ENCODE measurements at places on chromosomes 1 and 21.

GRCh38 chr1:116945996-116946395 lies 36.3 kb downstream of the PTGFRN start:
- DNase-seq, result no peak

DNA sequence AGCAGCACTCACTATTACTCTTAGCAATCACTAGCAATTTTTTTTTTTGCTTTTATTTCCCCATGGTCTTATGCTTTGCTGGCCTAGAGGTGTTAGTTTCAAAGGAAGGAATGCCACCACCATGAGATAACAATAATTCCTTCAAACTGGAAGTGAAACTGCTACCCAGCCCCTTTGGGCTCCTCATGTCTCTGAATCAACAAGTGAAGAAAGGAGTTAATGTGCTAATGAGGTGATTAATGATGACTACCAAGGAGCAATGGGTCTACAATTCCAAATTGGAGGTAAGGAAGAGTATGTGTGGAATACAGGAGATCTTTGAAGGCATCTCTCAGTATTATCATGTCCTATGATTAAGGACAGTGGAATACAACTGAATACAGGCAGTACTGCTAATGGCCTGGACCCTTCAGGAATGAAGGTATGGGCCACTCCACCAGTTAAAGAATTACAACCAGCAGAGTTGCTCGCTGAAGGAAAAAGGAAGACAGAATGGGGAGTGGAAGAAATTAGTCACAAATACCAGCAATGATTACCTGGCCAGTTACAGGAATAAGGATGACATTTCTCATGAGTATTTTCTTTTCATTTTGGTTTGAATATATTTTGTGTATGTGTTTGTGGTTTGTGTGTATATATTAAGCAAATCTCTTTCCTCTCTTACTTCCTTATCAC lies 652.9 kb downstream of the ADGRL2 start:
- DNase-seq, result no peak

DNA sequence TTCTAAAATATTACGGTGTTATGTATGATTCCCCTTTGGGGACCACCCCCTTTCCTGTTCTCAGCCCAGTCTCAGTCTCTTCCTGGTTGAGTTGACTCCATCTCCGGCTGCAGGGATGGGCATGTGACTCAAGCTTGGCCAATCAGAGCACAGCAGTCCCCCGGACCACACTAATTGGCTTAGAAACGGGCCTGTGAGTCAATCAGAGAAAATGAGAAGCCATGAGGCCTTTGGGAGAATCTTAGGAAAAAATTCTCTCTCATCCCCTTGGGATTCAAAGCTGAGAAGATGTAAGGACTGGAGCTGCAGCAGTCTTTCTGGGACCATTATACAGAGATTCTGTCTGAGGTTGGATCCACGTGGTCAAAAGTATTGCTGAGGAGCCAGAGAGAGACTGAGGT lies 10.7 kb upstream of the FHAD1 start:
- DNase-seq, result no peak

- DNase-seq, result no peak
Observed at GRCh38 chr1:1537626-1538250, 2.7 kb downstream of the TMEM240 start.

DNA sequence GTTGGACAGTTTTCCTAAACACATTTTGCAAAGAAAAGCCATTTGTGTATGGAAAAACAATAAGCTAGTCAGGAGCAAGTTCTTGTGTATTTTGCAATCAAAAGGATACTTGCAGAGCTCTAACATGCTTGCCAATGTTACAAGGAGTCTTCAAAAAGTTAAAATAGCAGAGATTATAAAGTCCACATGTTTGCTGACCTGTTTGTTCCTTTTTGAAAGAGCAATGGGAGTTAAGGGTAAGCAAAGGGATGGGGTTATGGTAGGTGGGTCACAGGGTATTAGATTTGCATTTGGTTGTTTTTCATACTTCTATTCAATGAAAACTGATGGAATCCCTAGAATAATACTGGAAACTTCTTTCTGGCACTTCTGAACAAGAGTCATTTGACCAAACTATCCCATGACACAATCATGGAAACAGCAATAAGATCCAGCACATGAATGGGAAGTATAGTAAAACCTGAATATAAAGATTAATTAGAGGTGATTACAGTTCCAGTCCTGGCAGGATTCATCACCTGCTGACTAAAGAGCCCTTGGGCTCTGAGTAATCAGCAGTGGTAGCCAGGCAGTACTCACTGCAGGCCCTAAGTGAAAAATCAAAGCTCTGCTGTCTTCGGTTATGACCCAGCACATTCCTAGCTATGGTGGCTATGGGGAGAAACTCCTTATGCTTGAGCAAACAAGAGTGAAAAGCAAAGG lies 27.1 kb upstream of the ZC3H11B start:
- no peak for DNase-seq

- DNase-seq, result no peak
Observed at GRCh38 chr21:34052171-34052570, 21.2 kb upstream of the MRPS6 start.

GRCh38 chr1:9275161-9275560 lies 17.5 kb upstream of the SPSB1 start:
- no peak for DNase-seq

GRCh38 chr1:59879574-59879973 lies 47.0 kb downstream of the CYP2J2 start:
- DNase-seq, result peak; percentile 65

GRCh38 chr21:24955275-24955961 lies 651.9 kb downstream of the MRPL39 start:
- no peak for DNase-seq

DNA sequence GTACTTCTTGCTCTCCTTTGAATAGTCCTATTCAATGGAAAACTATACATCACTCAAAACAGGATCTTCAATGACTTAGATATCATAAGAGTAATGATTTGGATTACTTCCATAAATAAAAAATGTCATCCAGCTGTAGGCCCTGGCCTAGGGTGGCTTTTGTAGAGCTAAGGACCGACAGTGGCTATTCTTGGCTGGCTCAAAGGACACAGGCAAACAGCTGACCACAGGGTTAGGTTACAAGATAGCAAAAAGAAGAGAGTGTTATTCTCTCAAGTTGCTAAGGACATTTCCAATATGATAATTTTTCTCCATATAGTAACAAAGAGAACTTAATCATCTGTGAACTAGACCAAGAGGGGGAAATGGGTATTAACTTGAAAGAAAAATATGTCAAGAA lies 495.1 kb downstream of the PLPP3 start:
- no peak for DNase-seq

- peak; percentile 8 for DNase-seq
Observed at GRCh38 chr1:228010921-228011320, 4.1 kb downstream of the WNT3A start.

GRCh38 chr1:19453741-19454201 lies 31.6 kb downstream of the CAPZB start:
- DNase-seq, result no peak

- peak; percentile 68 for DNase-seq
Observed at GRCh38 chr1:37691497-37692077, 729 bp upstream of the CDCA8 start.

DNA sequence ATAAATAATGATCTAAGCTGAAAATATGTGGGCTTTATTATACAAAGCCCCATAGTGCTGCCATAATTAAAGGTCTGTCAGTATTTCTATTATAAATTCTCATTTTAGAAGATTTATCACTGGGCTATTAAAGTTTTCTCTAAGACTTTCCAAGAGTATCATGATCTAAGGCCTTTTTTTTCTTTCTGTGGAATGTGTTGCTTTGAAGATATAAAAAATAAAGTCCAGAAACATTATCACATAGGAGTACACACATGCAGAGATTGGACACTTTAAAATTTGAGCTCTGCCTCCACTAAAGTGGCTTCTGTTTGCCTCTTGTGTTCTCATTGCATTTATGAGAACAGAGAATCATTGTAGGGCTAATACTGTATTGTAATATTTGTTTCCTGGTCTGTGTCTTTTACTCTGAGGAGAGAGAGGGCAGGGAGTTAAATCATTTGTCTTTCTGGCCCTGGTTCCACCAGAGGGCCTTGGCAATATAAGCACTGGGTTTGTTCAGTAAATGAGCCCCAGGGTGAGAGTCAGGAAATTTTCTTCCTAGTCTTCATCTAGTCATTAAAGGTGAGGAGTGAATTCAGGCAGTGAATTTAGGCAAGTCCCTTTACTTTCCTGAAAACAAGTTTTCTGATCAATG lies 70.2 kb downstream of the NFIA start:
- DNase-seq, result no peak

DNA sequence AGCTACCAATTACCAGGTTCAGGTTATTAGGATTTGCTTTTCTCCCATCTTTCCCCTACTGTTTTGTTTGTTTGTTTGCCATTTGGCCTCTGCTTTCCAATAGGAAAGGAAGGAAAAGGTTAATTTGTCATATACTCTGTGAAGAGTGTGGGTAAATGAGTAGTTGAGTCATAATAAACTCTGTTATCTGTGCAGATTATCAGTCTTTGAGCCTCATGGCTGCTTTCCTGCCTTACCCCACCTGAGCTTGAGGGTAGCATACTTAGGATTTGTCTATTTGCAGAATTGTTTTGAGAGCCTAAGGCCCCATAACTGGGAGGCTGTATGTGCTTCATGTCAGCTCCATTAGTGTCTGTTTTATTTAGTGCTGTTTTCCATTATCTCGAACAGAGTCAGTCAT lies 32.9 kb upstream of the SNX27 start:
- no peak for DNase-seq

DNA sequence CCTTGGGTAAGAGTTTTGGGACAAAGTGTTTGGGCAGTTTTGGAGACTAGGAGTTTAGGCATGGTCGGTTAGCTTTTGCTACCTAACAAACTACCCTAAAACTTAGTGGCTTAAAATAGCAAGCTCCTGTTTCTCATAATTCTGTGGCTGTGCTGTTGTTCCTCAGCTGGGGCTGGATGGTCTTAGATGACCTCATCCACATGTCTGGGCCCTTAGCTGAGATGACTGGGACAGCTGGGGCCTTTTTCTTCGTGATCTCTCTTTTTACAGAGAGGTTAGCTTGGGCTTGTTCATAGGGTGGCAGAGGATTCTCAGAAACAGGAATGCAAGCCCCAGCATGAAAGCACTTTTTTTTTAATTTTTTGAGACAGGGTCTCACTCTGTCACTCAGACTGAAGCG lies 6.6 kb downstream of the ATP1A4 start:
- DNase-seq, result no peak

DNA sequence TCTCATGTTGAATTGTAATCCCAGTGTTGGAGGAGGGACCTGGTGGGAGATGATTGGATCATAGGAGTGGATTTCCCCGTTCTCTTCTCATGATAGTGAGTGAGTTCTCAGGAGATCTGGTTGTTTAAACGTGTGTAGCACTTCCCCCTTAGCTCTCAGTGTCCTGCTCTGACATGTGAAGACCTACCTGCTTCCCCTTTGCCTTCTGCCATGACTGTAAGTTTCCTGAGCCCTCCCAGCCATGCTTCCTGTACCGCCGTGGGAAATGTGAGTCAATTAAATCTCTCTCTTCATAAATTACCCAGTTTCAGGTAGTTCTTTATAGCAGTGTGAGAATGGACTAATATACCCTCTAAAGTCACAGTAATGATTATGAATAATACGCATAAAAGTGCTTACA lies 248.4 kb upstream of the LRRC7 start:
- DNase-seq, result no peak

GRCh38 chr1:16164213-16165072 lies 8.6 kb upstream of the EPHA2 start:
- no peak for DNase-seq

- no peak for DNase-seq
Observed at GRCh38 chr1:14849038-14849437, 250.6 kb downstream of the KAZN start.

DNA sequence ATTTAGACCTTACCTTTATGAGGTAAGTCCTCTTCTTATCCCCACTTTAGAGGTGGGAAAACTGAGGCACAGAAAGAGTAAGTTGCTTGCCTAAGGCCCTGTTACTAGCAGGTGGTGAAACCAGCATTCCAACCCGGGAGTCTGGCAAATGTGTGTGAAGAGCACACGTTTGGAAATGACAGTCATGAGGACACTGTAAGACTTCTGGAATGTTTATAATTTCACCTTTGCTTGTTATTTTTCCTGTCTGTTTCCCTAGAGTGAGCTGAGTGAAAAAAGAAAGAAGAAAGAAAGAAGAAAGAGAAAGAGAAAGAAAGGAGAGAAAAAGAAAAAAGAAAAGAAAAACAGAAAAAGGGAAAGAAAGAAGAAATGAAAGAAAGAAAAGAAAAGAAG lies 21.2 kb upstream of the LGALS8 start:
- no peak for DNase-seq

- no peak for DNase-seq
Observed at GRCh38 chr21:35222541-35222941, 173.4 kb upstream of the RUNX1 start.

DNA sequence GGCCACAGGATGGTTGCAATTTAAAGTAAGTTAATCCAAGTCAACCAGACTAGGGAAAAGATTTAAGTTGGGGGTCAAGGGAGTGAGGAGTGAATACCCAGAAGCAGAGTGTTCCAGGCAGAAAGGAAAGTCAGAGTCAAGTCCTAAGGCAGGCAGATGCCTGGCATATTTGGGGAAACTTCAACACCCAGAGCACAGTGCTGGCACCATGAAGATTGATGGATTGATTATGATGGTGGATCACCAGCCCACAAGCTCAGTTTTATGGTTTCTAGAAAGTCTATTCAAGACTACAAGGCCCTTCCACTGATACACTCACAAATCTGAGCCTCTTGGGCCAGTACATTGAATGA lies 100.1 kb upstream of the DUSP10 start:
- no peak for DNase-seq

DNA sequence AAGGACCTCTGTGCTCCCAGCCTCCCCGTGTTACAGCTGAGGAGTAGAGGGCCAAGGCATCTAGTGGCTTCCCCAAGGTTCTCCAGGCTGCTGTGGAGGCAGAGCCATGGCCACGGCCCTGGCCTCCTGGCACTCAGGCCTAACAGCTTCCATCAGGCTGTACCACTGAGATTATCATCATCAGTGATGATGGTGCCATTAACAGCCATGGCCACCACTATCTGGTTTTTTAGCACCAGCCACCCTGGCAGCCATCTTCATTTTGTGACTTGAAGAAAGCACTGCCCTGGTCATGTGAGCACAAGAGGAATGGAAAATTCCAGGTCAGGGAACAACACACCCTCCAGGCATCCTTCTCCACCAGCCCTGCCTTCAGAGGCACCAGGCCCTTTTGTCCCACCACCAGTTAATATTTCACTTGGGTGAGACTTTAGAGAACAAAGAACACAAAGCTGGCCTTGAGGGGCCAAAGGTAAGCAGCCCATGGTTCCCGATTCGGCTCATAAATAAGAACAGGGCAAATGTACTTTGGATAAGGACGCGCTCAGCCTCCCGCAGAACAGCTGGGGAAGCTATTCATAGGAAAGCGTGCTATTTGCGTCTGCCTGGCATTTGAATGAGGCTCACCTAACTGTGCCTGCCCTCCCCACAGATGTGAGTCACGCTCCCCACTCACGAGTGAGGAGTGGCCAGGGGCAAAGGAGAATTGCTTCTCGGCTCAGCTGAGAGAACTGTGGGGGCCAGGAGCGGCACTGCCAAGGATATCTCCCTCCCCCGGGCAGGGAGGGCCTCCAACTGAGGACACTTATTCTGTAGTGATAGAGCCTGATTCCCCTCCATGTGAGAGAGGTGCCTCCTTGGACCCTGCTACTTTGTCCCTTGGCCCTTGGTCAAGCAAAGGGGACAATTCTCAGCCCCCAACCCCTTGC lies 95.6 kb downstream of the CD58 start:
- no peak for DNase-seq

GRCh38 chr21:32340863-32341848 lies 42.5 kb downstream of the MRAP start:
- no peak for DNase-seq
